Stimulated activated CD4-positive, alpha-beta T cell treated with anti-CD3 and anti-CD28 coated beads, Interleukin-2, amount 100 ng/mL, for 24 hours (primary cell): ENCODE measurements at places on chromosomes 16 and 17.

- DNase-seq = no peak
These were observed 1.6 kb downstream of the RIPOR1 start for GRCh38 chr16:67530013-67530939.

DNA sequence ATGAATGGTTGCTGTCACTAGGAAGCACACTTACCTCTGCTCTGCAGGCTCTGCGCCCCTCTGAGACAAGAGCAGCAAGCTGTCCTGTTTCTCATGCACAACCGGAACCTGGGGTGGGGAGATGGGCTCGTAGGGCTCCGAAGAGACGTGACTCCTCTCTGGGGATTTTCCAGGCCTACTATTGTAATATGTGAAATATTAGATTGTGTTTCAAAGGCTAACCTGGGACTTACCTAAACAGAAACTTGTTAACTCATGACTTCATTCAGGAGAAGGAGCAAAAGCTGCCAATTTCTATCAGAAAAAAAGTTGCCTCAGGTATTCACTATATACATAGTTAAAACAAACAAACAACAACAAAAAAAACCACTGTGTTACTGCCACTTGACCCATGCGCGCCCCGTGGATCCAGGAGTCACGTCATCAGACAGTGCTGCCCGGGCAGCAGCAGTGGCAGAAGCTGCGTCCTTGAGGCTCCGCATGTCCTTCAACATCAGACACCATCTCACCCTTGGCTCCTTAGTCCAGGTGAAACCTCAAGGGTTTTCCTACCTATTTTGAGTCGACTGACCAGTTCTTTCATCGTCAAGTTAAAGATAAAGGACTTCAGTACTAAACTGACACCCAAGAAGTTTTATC is 49.3 kb downstream of the TTC19 start:
- no peak for DNase-seq

- no peak for DNase-seq
These were observed 29.8 kb downstream of the CNGB1 start for GRCh38 chr16:57941016-57941664.

DNA sequence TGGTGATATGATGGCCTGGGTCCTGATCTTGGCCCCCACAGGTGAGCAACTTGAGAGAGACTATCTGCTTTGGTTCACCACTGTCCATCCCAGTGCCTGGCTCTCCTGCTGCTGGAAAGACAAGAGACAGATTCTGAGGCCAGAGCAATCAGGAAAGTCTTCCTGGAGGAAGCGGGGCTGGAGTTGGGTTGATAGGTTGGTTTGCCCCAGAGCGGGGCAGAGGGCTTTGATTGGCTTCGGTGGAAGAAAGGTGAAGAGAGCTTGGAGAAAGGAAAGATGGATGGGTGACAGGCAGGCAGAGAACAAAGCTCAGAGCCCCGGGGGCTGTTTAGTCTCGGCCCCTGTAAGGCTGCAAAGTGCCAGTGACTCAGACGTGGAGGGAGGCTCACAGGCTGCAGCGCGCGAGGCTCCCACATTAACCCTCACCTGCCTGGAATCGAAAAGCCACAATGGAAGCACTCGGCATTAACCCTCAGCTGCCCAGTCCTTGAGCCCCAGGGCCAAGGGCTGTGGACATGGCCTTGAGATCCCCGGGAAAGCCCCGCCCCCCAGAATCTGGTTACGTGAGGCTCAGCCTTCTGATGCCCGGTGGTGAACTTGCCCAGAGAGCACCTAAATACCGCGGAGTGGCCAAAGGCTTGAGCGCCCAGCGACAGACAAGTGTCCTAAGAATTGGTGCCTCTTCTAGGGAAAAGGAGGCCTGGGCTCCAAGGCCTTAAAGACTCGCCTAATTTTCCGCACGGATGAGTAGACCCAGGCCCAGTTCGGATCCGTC is 996 bp upstream of the CPNE2 start:
- DNase-seq = no peak

DNA sequence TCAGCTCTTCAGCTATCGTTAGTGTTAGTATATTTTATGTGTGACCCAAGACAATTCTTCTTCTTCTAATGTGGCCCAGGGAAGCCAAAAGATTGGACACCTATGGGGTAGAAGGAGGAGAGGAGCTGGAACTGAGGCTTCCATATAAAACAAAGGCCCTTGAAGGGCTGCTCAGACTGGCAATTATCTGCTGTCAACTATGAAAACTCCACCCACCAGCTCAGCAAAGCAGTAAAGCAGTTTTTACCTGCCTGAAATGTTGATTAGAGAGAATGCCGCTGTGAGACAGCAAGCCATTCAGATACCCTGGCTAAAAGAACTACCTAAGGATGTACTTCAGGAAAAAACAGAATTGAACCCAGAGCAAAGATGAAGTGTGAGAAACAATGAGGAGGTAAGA is 45.9 kb upstream of the GNAO1 start:
- no peak for DNase-seq

DNA sequence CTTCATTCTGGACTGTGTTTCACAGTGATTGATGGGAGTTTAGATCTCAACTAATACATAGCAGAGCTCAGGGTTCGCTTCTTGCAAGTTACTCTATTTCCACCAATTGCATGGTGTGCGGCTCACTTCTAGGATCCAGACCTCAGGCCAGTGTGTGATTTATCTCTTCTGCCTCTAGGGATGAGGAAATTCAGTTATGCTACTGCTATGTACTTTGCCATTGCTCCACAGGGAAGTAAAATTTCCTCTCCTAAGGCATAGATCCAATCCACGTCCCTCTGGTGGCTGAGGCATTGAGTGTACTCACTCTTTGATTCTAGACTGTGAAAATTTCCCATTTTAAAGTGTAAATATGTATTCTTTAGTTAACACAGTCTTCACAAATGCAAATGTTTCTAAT is 214.1 kb downstream of the HS3ST3B1 start:
- DNase-seq = no peak

DNA sequence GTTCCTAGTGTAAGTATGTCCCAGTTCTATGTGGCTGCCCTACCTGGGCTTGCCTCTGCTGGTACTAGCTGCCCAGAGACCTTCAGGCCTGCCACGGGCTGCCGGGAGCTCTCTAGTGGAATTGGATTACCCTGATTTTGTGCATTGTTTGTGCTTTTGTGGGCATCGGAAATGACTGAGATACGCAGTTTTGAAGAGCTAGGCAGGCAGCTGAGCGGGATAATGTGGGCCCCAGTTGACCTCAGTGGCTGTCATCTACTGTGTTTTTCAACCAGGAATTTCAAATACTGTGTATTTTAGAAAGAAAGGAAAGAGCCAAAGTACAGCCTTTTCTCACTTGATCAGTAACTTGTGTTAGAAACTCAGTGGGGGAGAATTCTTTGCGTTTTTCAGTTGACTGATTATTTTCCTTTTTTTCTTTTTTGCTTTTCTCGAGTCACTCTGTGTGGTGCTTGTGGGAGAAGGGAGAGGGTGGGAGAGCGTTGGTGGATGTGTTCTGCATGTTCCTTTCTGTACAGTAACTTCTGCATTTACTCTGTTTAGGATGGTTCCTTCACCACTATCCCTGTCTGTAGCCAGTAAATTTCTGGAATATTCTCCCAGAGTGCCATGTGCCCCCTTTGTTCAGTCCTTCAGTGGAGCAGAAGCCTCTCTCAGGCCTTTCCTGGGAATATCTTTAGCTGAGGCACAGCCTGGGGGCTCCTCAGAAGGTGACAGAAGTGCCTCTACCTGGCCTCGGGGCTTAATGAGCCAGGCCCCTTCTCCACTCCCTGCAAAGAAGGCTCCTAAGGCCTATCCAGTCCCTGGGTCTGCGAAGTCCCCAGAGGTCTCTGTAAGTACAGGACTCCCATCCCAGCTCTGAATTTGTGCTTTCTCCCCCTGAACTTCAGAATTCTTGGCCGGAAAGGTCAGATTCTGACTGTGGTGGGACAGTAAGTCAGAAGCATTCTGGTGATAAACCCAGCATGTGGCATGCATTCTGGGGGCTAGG is 15.0 kb upstream of the SLC12A3 start:
- DNase-seq = no peak
